SK-N-SH (cell line): ENCODE measurements at places on chromosomes 3 and 15. TPM values are rescaled to one million over a fixed set of nuclear protein-coding genes. Genes with fewer than 3 reads are reported as not detected.

Gene GP5
- polyA plus RNA-seq: 0.13 and 0.23 TPM in 2 replicates

Gene PAQR5
- 3.9 and 4.3 TPM in 2 replicates for polyA plus RNA-seq

Gene POLQ
- polyA plus RNA-seq: 1.4 and 2.6 TPM in 2 replicates

Gene COL6A5
- not detected in 2 replicates for polyA plus RNA-seq

Gene P2RY1
- polyA plus RNA-seq: not detected in 2 replicates

Gene LRRC31
- not detected in 2 replicates for polyA plus RNA-seq

Gene UBA3
- 43.0 and 62.0 TPM in 2 replicates for polyA plus RNA-seq

Gene BCHE
- not detected in 2 replicates for polyA plus RNA-seq

Gene TMIE
- 0.03 and 0.10 TPM in 2 replicates for polyA plus RNA-seq

Gene CHDH
- polyA plus RNA-seq: 0.05 and 0.33 TPM in 2 replicates

Gene WDR93
- polyA plus RNA-seq: 0.35 and 0.57 TPM in 2 replicates

Gene LDHAL6B
- not detected in 2 replicates for polyA plus RNA-seq

Gene CX3CR1
- polyA plus RNA-seq: not detected in 2 replicates

GRCh38 chr3:69385723-69386555, at the start of gene FRMD4B:
Gene FRMD4B (minus strand): TSS chr3:69386088. CDS start chr3:69385989, 99 bp downstream.
- DNase-seq: peak; percentile 87

DNA sequence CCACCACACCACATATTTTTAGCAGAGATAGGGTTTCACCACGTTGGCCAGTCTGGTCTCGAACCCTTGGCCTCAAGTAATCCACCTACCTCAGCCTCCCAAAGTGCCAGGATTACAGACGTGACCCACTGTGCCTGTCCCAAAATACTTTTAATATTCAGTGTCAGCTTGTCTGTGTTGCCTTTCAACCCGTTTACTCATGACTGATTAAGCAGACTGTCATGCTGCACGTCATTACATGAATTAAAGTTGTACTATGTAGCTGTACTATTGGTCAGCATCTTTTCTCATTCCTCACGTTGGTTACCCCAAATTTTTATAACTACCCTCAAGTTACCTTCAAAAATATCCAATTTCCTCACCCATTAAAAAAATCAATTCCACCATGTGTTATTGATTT, 48.7 kb upstream of the GADL1 start:
- DNase-seq: no peak

GRCh38 chr3:126446301-126446700, 29.4 kb downstream of the ZXDC start:
- no peak for DNase-seq

GRCh38 chr3:15151166-15151565, 52.2 kb upstream of the RBSN start:
- DNase-seq: no peak

GRCh38 chr3:180229113-180229512, 192.4 kb upstream of the PEX5L start:
- no peak for DNase-seq

- DNase-seq: no peak
These were observed 22.6 kb upstream of the SCG3 start for GRCh38 chr15:51658664-51659063.

GRCh38 chr15:82130248-82130647, 84.4 kb upstream of the MEX3B start:
- DNase-seq: no peak

GRCh38 chr3:23474580-23475357, 271.6 kb downstream of the UBE2E2 start:
- DNase-seq: no peak

DNA sequence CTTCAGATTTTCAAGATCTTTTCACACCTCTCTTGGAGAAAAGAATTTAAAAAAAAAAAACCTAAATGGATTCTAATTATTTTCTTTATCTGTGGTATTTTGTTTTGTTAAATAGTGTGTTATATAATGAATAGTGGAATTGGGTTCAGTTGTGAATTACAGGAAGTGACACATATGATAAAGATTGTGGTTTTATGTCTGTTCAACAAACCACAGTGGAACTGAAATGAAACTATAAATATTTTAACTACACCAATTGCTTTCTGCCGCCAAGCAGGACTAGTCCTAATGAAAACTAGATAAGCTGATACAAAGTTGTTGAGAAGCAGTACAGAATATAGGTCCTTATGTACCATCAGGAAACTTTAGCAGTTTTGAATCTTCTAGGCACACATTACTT, 121.6 kb downstream of the UBE2E2 start:
- no peak for DNase-seq

DNA sequence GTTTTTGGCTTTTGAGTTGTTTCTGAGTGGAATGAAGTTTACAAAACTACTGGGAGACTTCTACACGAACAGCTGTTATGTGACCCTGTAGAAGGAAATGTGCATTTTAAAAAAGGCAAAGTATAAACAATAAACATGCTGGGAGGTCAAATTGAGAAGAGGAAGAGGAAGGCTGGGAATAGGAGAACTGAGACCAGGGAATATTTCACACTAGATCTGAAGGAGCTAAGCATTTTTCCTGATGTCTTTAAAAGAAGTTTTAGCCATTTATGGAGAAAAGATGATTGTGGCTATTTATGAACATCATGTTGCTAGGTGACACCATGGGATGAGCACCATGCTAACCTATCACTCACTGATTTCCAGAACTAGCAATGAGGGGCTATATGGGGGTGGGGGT, 76.3 kb upstream of the FAM98B start:
- no peak for DNase-seq

GRCh38 chr15:79067969-79068368, 22.6 kb downstream of the RASGRF1 start:
- no peak for DNase-seq

DNA sequence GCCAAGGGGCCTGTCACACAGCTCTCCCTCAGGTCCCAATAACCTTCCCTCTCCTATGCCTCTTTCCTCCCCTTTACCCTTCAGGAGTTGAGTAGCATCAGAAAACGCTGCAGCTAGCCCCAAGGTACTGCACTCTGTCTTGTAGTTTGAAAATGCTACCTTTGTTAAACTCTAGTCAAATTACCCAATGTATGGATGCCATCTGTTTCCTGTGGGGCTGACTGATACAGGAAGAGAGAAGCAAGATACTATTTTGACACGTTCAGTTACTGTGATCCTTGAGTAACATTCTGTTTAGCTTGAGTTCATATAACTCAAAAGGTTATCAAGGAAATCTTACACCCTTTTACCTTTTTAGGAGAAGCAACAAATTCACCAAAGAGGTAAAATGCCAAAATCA, 493.1 kb downstream of the FHIT start:
- DNase-seq: no peak

- peak; percentile 50 for DNase-seq
These were observed 48.4 kb downstream of the GOLIM4 start for GRCh38 chr3:168047190-168047795.

- DNase-seq: peak; percentile 37
These were observed 349.7 kb downstream of the TUSC7 start for GRCh38 chr3:117059067-117059955.

DNA sequence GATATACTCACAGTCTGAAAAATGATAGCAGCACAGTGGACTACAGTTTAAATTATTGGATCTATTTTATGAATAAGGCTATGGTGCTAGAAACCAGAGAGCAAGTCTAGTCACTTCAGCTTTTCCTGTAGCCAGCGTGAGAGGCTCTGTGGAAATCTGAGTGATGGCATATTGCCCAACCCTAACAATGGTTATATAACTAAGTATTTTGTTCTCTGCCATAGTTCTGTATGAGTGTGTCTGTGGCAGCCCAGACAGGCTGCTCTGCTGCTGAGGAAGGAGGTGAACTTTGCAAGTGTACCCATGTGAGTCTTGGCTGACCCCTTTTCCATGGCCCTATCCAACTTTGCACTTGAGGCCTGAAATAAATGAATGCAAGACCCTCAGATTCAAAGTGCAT, 105.7 kb downstream of the LRTM1 start:
- DNase-seq: no peak

DNA sequence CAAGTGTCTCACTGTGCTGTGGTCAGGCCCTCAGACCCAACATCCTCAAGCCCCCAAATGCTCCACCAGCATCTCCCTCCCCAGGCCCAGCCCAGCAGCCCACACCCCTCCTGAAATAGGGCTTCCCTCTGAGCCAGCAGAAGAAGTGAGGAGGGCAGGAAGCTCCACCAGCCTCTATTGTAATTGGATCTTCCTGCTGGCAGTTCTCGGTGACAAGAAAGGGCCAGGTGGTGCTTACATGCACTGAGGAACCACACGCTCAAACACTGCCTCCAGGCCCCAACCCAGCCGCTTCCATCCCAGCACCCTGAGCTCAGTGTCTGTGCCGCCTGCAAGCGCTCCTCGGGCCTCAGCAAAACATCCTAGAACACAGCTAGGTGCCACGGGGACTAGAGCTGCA, 96.7 kb downstream of the ATP10A start:
- no peak for DNase-seq

DNA sequence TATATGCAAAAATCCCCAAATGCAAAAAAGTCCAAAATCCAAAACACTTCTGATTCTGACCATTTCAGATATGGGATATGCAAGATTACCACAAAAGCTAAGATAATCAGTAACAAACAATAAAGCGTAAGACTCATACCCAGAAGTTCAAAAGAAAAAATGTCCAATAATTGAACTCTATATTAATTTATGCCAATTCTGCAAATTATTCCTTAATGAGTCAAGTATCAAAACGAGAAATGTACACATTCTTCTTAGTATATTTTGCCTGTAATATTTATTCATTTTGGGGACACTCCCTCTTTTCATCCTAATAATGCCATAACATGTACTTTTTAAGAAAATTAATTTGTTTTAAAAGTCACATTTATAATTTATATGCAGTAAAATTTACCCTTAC, 37.1 kb downstream of the DENND6A start:
- no peak for DNase-seq

GRCh38 chr3:13704174-13704573, 155.2 kb downstream of the FBLN2 start:
- DNase-seq: no peak

GRCh38 chr3:26515351-26515750, 107.2 kb upstream of the LRRC3B start:
- no peak for DNase-seq

- DNase-seq: no peak
These were observed 278.1 kb upstream of the PLSCR5 start for GRCh38 chr3:146883288-146883687.

- no peak for DNase-seq
These were observed 71.6 kb downstream of the FLNB start for GRCh38 chr3:58079773-58080172.

- no peak for DNase-seq
These were observed 69.1 kb downstream of the GALK2 start for GRCh38 chr15:49239105-49239504.

- no peak for DNase-seq
These were observed 23.0 kb upstream of the BFSP2 start for GRCh38 chr3:133376810-133377209.

DNA sequence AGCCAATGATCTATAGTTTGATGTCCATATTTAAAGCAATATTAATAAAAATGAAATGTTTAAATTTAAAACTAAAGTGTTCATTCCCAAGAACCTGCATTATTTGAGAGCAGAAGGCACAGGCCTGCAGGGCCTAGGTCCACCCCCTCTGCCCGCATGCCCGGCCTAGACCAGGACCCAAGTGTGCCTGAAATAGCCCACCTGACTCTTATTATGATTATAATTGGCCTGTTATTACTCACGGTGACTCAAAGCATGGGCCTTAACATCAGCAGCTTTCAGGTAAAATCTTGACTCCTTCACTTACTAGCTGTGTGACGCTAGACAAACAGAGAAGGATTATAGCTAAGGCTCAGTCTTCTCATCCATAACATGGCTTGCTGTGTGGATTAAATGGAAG, 128.8 kb downstream of the PLCL2 start:
- DNase-seq: no peak

GRCh38 chr3:127735767-127736693, 63.3 kb downstream of the ABTB1 start:
- no peak for DNase-seq

GRCh38 chr3:152113992-152114651, 154.6 kb upstream of the MBNL1 start:
- DNase-seq: no peak

- DNase-seq: peak; percentile 28
These were observed 1.0 kb upstream of the RYR3 start for GRCh38 chr15:33309602-33310276.

DNA sequence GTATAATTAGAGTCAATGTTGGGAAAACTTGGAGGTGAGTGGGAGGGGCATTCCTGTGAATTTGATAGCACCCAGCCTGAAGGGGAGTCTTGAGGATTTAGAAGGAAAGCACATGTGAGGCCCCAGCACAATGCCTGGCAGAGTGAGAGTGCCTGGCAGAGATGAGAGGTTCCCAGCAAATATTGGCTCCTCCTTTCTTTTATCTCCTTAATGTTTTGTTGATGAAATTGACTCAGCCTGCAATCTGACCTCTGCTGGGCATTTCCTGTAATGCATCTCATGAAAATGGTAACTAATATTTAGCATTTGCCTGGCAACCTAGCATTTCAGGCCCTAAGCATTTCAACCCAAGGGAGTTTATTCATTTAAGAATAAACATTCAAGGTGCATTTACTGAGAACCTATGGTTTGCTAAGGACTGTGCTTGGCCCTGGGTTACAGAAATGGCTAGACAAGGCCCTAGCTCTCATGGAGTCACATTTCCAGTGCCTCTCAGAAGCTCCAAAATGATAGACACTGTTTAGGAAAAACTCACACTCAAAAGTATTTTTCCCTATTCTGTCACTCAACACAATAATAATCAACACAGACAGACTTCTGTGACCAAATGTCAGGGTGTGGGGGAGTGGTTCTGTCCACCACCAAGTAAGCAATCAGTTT, 19.0 kb downstream of the PDHB start:
- DNase-seq: peak; percentile 66

GRCh38 chr3:175477651-175478224, 618.6 kb downstream of the NAALADL2 start:
- DNase-seq: no peak

DNA sequence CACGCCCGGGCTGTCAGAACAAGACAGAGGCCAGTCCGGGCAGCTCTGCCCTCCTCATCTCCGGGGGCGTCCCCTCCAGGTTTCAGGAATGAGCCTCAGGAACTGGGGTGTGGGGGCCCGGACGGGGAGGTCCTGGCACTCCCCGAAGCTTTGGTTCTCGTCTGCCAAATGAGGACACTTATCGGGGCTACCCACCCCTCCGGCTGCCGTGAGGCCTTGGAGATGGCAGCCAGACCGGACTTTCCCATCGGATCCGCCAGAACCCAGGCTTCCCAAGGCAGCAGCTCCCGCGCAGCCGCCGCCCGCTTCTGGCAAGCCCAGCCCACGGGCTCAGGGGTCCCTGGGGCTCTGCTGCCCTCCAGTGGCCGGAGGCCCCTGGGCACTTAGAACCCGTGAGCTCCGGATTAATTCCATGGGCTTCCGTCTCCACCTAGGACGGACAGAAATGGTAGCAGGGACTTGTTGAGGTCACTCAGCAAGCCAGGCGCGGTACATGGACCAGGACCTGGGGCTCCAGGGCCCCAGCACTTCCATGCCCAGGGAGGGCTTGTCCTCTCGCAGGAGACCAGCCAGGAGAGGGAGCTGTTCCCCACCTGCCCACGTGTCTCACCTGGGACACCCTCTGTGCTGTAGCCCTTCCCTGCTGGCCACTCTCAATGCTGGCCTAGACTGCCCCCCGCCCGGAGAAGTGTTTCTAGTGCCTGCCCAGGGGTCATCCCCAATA, 89.4 kb downstream of the LINGO1 start:
- DNase-seq: peak; percentile 95

GRCh38 chr3:150059729-150060128, 89.0 kb upstream of the PFN2 start:
- no peak for DNase-seq
